Panc1 (cell line): ENCODE measurements at places on chromosomes 3 and 15. TPM values are rescaled to one million over a fixed set of nuclear protein-coding genes. Genes with fewer than 3 reads are reported as not detected.

The EPHA6 gene
- total RNA-seq = 0.57 TPM

The CYP19A1 gene
- total RNA-seq = not detected

The SELENOK gene
- total RNA-seq = 16.3 TPM

The MGLL gene
- total RNA-seq = 2.1 TPM

The CDCP1 gene
- 47.8 TPM for total RNA-seq

The PPM1L gene
- total RNA-seq = 23.8 TPM
